NCI-H524 (cell line): ENCODE measurements at places on chromosomes 2 and 18.

GRCh38 chr2:225994748-225995405 is 595.4 kb downstream of the NYAP2 start:
- DNase-seq = no peak

- DNase-seq = no peak
Measured at GRCh38 chr2:134540990-134541389, 177.8 kb downstream of the TMEM163 start.

DNA sequence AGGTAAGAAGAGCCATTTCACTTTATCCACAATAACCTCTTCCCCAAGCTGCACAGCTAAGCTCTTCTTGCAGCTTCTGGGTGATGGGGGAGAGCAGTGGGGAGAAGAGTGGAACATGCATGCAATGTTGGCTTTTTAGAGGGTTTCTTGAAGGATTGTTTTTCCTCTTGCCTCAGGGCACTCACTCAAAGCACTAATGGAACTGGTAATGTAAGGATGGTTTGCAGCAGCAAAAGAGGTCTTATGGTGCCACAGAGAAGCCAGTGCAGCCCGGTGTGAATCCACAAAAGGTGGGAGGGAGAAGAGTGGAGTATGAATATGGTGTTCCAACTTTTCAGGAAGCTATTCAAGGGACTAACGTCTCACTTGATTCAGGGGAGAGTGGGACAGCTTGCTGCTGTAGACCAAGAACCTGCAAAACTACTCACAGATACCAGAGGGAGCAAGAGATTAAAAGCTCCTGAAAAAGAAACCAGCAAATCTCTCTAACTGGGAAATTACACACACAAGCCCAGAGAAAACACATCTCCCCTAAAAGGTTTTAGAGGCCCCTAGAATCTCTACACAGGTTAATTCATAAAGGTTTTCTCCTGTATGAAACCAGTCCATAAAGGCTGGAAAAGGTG is 116.4 kb downstream of the CHN1 start:
- DNase-seq = no peak

- DNase-seq = no peak
Measured at GRCh38 chr2:239150125-239151011, 250.5 kb downstream of the HDAC4 start.

DNA sequence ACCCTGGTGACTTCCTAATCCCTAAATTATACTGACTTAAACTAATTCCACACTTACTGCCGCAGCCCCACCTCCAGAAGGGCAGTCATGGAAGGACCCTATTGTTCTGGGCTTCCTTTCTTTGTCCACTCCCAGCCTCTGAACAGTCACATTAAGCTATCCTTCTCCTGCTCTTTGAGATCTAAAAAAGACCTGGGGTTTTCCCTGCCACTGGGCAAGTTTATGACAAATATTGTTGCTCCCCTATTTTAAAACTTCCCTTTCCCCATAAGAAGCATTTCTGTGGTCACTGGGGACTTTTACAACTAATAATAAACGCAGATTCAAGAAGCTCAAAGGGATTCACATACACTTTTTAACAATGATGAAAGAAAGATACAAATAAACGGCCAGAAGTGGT is 47.2 kb upstream of the XPO1 start:
- DNase-seq = no peak

GRCh38 chr2:43611987-43612894 is 16.4 kb upstream of the THADA start:
- DNase-seq = peak; percentile 57

DNA sequence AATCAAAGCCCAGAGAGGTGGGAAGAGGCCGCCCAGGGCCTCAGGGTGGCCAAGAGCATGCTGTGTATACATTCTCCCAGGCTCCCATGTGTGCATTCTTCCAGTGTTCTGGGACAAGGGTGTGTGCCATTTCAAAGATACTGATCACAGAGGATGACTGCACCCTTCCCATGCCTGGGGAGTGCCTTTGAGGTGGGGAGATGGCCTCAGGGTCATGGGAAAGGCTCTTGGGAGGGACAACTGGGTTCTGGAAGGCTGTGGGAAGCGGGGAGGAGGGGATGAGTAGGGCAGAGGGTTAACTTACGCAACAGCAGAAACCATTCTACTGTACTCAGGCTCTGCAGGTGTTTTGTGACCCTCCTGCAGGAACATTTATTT is 40.9 kb downstream of the KLHL29 start:
- DNase-seq = no peak

DNA sequence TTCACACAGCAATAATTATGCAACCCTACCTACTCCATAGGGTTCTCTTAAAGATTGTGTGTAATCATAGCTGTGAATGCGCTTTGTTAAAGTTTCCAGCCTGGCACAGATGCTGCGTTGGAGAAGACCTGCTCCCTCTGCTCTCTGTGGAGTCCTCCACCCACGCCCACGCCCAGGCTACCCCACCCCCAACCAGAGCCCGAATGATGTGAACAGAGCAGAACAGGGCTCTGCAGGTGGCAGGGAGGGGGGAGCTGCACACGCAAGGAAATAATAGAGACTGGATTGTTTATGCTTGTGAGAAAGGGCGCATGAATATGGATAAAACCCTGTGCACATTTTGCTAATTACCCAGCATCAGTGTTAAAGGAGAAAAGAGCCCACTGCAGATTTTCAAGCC is 447.5 kb downstream of the BCL11A start:
- no peak for DNase-seq

GRCh38 chr2:188327518-188328213 is 36.0 kb downstream of the GULP1 start:
- DNase-seq = no peak

DNA sequence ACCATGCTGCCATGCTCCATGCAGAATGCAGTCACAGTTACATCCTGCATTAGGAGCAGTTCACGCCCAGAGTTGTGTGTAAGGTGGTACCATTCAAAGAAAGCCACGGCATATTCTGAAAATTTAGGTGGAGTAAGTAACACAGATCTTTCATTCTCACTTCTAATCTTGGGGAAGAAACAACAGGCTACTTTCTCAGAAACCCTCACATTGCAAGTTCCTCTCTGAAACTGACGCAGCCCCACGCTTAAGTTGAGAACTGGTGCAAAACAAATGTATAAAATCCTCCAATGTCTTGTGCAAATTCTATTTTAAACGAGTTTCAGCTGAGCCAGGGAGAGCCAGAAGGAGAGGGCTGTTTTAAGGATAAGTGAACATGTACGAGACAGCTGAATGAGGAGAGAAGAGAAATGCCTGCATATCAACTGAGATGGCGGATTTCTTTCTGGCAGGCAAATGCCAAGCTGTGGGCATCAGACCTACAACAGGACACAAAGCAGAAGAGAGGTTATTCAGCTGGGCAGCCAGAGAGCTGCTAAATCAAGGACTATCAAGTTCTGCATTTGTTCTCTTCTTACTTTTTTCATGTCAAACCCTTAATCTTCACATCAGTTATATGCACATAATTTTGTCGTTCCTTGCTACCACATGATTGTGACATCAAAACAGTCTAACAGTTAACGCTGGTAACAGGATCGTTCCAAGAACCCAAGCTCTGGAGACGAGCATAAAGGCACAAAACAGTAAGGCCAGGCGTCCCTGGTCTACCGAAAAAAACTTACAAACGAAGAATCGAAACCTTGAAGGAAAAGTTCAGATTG is 6.4 kb downstream of the ARL4C start:
- no peak for DNase-seq

- no peak for DNase-seq
Measured at GRCh38 chr2:208354964-208355381, 51.6 kb upstream of the PTH2R start.

GRCh38 chr2:241270531-241270930 is 44.9 kb downstream of the HDLBP start:
- no peak for DNase-seq

- peak; percentile 88 for DNase-seq
Measured at GRCh38 chr18:45670281-45670962, 53.6 kb upstream of the SLC14A1 start.

DNA sequence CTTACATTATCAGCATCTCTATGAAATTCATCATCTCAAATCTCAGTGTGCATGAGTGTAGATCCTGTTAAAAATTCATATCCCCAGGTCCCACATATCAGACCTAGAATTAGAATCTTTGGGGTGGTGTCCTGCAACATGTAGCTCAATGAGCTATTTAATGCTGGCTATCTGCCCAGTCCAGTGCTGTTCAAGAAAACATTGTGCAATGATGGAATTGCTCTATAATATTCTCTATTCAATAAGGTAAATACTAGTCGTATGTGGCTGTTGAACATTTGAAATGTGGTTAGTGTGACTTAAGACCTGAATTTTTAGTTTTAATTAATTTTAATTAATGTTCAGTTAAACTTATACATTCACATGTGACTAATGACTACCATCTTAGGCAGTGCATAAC is 127.4 kb downstream of the NOL4 start:
- no peak for DNase-seq

GRCh38 chr2:157868993-157869392 is 7.1 kb downstream of the ACVR1 start:
- no peak for DNase-seq

GRCh38 chr2:217249121-217250012 is 389.5 kb upstream of the TNP1 start:
- no peak for DNase-seq

DNA sequence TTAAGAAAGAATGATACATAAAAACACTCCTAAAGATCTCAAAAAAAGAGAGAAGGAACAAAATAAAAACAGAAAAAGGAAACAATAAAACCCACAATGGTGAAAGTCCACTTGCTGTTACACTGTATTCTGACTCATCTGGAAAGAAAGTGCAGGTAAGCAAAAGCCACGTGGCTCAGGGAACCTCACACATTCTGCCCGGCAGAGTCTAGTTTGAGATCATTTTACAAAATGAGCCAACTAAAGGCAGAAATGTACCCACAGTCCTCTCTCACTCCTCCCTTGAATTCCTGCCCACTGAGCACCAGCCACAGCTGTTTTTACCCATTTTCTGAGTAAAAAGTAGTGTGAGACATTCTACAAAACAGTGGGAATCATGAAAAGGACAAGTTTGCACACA is 10.0 kb downstream of the KCNH7 start:
- DNase-seq = no peak

DNA sequence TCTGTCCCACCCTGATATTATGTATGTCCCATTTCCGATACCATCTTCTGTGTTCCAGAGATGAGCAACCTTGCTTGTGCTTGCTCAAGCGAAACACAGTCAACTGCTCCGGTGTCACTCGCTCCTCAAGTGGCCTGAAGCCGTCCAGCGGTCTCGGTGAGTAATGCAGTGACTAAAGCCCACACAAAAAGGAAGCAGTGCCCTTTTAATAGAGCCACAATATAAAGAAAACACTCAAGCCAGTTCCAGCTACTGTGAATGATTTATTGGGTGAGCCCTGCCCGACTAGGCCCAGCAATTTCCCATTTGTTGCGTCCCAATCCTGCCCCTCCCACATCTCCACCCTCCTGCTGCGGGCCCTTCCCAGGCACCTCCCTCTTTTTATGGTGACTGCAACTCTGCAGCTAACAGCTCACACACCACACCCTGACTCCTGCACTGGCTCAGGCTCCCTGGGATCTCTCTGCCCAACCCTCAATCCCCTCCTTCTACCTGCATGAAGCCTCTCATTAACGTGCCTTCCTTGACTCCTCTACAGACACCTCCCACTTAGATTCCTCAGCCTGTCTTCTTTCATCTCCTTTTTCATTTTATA is 44.2 kb upstream of the DSC1 start:
- DNase-seq = peak; percentile 56

GRCh38 chr18:59052965-59053820 is 86.5 kb upstream of the SEC11C start:
- no peak for DNase-seq

- DNase-seq = no peak
Measured at GRCh38 chr18:66473882-66474281, 130.0 kb downstream of the CDH19 start.

- no peak for DNase-seq
Measured at GRCh38 chr2:221533299-221533698, 38.8 kb downstream of the EPHA4 start.

GRCh38 chr2:213119061-213119809 is 32.2 kb downstream of the IKZF2 start:
- DNase-seq = no peak

- DNase-seq = no peak
Measured at GRCh38 chr2:19874726-19875125, 27.1 kb downstream of the TTC32 start.

GRCh38 chr2:143132355-143132754 is 3.1 kb downstream of the ARHGAP15 start:
- DNase-seq = no peak

DNA sequence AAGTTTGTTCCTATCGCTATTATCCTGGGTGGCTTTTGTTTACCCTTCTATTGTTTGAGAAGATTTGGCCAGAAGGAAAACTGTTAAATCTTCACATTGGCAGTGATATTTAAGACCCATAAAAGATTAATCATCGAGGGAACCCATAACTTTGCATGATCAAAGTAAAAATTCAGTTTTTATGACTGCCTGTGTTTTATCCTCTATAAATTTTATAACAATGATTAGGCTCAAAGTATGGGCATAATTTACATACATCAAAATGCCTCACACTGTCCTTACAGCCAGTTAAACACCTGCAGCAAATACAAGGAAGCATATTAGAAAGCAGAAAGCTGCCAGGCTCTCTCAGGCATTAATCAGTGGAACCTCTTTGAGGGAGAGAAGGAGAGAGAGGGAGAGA is 289.1 kb downstream of the ICOS start:
- DNase-seq = no peak

DNA sequence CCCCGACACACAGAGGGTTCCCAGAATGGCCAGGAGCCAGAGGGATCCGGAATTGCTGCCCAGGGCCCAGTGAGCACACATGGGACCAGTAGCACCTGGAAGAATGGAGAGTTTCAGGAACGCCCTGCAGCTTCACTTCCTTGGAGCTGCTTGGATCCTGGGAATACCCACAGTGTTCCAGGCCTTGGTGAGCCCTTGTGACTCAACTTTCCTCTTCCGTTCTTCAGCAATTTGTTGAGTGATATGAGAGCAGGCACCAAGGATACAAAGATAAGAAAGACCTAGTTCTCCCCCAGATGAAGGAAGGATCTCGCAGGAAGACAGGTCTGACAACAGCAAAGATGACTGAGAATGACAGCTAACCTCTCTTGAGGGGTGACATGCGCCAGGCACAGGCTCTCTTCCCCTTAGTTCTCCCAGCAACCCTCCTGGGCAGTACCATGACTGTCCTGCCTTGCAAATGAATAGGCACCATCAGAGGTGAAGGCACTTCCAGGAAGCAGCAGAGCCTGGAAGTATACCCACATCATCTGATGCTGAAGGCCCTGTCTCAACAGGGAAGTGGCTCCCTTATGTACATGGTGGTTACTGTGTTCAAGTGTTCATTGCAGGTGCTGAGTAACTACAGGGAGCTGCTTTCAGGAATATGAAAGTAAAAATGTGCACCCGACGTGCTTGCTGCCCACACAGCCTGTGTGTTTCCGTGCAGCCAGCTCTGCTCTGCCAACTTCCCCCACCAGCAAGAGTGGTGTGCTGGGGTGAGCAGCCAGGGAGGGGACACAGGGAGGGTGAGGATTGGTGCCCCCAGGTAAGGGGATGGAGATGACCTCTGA is 116.2 kb downstream of the STPG4 start:
- no peak for DNase-seq

DNA sequence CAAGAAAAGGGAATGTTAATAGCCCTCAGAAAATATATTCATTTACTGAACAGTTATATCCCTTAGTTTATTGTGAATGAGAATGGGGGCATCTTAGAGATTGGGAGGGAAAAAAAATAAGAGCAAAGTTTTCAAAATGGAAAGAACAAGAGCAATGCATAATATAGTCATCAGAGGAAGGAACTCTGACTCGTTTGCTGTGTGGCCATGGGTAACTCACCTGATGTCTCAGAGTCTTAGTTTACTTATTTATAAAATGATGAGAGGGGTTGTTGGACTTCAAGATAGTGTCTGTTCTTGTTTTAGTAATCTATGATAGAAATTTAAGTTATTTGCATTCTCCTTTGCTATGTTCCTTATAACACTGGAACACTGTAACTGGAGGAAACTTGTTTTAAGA is 70.7 kb downstream of the EML4 start:
- DNase-seq = no peak
